ENCODE measurements at places on chromosomes 3 and 15.

DNA sequence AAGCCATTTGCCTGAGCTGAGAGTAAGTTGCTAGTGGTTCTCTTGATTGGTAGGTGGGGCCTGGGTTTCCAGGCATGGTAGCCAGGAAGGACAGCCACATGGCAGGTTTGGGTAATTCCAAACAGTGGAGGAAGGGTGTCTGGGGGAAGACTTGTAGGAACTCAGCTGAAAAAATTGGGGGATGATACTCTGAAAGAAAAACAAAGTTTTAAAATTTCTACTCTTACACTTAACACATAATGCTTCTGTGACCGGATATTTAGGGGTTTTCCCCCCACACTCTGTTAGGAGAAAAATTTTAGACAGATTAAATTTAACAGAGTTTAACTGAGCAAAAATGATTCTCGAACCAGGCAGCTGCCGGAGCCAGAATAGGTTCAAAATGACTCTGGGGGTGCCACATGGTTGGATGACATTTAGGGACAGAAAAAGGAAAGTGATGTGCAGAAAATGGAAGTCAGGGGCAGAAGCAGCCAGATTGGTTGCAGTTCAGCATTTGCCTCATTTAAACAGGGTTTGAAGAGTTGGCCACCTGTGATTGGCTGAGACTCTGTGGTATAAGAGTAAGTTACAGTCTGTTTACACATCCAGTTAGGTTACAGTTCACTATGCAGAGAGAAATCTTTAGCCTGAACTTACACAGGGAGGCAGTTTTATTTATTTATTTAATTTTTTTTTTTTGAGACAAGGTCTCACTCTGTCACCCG is 8.1 kb downstream of the B2M start:
- no peak for DNase-seq

- DNase-seq, result no peak
Measured at GRCh38 chr15:66620744-66621344, 55.0 kb upstream of the LCTL start.

DNA sequence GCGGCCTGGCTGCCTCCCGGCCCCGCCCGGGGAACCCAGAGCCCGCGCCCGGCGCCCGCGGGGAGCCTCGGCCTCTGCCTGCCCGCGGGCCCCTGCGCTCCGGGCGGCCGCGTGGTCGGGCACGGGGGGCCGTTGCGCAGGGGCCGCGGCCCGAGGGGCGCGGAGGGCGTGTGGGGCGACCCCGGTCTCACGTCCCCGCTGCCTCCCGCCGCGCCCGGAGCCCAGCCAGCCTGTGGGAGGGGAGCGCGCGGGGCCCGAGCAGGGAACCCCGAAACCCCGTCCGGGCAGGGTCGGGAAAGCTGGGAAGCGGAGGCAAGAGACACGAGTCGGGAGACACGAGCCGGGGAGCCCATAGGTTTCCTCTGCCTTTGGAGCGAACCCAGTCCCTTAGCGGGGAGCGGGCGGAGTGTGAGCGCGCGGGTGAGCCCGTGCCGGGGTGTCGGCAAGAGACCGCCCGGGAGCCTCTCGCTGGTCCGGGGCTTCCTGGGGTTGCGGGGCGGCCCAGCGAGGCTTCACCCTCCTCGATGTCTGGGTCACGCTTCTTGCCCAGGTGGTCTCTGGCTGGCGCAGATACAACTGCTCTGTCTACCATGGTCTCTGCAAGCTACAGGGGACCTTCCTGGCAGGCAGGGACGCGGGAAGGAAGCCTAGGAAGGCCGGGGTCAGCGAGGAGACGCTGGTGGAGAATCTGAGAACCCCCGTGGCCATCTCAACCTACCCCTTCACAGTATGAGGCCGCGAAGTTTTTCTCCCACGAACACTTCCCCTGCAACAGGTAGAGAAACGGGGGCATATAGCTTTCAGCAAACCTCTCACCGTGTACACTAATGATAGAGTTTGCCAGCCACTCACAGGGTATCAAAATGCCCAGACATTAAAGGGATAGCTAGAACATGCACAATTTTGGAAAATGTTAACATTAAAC is 586 bp downstream of the LRRK1 start:
- no peak for DNase-seq

DNA sequence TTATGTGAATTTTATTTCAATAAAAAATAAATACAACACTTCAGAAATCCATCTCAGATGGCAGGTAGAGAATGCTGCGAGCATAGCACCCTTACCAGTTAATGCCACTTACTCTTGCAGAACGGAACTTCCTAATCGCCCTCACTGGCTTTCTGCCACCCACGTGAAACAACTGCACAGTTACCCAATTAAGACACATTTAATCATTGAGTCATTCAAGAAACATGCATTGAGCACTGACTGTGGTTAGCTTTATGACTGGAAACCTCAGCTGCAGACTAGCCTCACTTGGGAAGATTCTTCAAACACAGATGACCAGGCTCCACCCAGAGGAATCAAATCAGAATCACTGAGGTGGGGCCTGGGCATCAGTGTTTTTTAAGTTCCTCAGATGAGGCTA is 5.6 kb upstream of the MFGE8 start:
- peak; percentile 95 for DNase-seq

DNA sequence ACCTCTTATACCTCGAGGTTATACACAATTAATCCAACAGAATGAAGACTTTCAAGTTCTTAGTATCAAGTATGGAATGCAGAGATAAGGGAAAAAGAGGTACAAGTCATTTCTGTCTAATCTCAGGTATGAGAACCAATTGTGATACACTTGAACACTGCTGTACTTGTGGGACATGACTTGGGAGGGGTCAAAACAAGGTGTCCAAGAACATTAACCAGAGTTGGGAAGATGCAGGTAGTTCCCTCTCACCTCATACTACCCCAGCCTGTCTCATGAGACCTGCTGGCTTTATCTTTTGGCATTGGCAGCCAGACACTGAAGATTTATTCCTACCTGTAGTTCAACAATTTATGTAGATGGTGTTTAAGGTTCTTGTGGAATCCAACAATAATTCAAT is 209.7 kb downstream of the NR1D2 start:
- no peak for DNase-seq

- DNase-seq, result no peak
Measured at GRCh38 chr3:119630880-119631329, 29.5 kb downstream of the POPDC2 start.

DNA sequence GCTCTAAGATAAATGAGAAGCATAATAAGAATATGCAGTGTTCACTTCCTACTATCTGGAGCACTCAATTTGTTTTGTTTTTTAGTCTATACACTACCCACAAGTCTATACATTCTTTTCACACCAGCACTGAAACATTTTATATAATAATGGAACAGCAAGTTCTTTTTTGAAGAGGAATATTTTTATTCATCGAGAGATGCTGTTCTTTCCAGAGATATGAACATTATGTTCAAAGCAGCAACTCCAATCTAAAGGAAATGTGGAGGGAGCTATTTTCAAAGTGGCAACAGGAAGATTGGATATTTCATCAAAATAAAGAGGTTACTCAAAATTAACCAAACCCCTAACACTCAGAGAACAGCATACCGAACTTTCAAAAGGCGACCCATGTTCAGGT is 16.4 kb upstream of the PYDC2 start:
- DNase-seq, result no peak

GRCh38 chr3:195451373-195452015 is 8.7 kb upstream of the ACAP2 start:
- DNase-seq, result no peak

DNA sequence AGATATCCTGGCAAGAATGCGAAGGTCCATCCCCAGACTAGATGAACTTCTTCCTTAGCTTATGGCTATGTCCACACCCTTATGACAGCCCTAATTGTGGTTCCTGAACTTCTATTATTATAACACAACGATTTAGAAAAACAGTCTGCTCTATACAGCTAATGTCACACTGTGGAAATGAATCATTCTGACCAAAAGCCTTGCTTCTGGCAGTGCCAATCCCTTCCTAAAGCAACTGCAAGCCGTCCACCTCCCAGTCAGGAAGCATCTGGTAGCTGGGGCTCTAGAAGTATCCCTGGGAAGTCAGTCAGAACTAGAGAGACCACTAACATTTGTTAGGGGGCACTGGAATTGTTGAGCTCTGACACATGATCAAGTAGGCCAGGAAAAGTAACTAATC is 45.0 kb downstream of the MYO5A start:
- peak; percentile 67 for DNase-seq
